ENCODE measurements at places on chromosomes 3 and 15.

GRCh38 chr15:88580532-88580931 lies 34.1 kb upstream of the DET1 start:
- DNase-seq, result no peak

- peak; percentile 19 for DNase-seq
Observed at GRCh38 chr3:49703443-49703927, 14.1 kb downstream of the RNF123 start.

DNA sequence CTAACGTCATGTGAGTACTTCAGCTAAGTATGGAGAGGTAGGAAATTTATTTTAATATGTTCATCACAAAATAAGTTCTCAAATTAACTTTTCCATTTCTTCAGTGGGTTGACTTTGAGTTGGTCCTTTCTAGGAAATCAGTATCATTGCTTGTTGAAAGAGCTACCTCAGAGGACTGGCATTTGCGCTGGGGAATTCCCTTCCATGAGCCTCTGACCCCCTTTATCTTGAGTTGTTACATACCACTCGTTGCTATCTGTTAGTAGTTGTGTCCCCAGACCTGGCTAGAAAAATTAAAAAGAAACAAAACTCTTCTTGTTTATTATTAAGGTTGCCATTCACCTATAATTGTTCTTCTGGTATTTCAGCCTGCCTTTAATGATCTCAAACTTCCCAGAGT lies 96.8 kb upstream of the ROBO2 start:
- DNase-seq, result no peak

DNA sequence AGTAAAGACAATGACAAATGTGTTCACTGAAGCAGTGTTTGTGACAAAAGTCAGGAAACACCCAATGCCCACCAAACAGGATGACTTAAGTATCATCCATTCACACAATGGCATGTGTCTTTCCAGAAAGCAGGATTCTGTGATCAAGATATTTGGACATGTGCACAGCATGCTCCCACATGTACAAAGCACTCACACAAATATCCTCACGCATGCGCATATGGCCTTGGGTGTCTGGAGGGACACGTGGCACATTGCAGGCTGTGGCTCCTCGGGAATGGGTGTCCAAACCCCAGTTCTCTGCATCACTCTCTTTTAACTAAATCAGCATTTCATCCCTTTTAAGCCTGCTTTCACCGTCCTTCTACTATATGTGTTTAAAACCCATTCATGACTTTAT lies 130.5 kb downstream of the KLF13 start:
- no peak for DNase-seq

DNA sequence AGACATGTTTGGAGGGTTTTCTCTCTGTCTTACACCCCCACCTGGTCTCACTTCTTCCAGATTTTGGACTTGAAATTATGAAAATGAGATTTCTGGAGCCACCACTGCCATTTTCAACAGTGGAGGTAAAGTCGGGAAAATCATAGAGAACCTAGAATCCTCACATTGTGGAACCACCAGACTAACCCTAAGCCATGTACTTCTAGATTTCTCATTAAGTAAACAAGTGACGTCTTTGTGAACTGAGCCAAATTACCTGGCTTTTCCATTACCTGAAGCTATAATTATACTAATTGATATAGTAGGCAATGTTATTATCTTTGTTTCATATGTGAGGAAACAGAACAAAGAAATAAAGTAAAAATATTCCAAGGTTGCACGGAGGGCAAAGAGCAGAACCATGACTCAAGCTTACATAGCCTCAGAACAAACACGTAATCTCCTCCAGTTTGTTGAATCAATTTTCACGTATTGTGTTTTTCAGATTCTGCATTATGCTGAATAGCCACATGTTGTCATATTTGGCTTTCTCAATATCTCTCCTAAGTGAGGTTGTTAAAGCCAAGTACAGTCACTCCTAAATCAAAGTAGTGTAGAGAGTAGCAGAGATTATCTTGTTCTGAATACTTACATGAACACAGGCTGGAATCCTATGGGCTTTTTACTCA lies 101.3 kb upstream of the CMC1 start:
- DNase-seq, result no peak

DNA sequence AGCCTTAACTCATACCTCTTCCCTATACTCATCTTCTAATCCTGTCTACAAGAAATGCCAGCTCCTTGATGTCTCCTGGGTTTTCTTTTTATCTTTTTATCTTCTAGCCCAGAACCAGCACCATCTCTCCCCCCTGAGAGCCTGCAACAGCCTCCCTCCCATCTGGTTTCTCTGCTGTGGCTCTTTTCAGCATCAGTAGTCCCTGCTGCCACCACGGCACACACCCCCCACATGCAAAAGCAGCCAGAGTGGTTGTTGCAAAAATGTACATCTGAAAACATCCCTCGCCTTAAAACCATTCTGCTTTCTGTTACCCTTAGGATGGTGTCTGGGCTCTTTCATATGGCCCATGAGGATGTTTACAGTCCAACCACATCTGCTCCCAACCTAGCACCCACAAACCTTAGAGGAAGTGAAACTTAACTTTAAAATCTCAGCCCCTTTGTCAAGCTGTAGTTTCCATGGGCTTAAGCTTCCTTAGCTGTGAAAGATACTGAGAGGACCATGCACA lies 775 bp downstream of the TTC21A start:
- DNase-seq, result no peak

- no peak for DNase-seq
Observed at GRCh38 chr15:35505141-35505540, 40.8 kb downstream of the DPH6 start.

- no peak for DNase-seq
Observed at GRCh38 chr3:13745636-13746035, 134.2 kb downstream of the WNT7A start.

- no peak for DNase-seq
Observed at GRCh38 chr3:18098960-18099587, 326.1 kb downstream of the SATB1 start.

- peak; percentile 22 for DNase-seq
Observed at GRCh38 chr3:63354160-63354559, 76.1 kb downstream of the SYNPR start.

DNA sequence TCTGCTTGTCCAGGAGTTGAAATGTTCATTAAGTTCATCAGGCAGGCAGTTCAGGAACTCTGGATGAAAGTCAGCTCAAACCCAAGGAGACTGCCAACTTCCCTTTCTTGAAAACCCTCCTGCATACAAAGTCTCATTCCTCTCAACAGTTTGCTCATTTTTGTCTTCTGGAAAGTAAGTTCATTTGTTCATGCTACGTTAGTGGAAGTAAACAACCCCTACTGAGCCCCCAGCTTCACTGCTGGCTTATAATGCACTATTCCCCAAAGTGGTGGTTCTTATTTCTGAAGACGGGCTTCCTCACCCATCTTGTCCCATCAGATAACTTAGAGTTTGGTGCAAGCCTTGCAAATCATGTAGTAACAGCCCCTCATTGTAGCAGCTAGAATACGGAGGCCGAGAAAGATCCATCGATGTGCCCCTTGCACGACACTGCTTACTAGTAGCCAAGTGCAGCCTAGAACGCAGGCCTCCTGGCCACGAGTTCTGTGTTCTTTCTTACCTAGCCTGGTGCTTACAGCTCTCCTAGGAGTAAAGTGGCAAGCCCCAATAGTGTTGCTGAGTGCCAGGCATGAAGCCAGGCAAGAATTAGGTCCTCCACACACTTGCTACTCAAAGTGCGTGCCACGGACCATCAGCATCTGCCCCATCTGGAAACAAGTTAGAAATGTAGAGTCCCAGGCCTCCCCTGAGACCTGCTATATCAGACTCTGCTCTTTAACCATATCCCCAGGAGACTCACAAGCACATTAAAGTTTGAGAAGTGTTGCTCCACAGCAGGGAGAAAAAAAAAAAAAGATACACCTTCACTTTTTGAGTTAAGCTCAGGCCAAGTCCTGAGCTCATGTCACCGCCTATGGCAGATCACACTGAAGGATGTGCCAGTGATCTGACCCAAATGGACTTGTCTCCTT lies 82.5 kb downstream of the RFTN1 start:
- no peak for DNase-seq

GRCh38 chr3:193829781-193830180 lies 236.8 kb downstream of the OPA1 start:
- peak; percentile 41 for DNase-seq

DNA sequence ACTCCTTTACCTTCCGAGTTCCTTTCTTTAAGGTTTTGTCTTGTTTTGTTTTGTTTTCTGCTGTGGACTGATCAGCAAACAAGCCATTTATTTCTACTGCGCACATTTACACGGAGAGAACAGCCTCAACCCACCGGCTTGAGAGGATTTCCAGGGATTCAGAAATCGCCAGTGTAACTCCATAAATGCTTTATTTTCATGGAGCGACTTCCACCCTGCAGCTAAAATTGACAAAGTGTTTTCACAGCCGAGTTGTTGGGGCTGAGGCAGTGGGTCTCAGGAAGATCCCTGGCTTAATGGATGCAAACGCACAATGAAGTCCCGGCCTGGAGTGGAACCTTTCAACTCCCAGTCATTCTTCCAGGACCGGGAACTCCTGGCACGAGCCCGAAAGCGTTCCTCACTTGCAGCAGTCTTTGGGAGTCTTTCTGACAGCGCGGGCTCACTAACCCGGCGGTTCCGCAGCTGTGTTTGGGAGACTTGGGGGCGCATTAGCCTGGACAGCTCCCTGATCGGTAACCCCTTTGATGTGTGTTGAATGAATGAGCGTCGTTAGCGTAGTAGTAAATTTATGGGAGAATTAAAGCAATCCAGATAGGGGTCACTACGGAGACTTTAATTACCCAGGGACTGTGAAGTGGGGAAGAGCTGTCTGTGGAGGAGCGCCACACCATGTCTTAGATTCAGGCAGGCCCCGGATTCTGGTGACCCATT lies 785 bp upstream of the MYRIP start:
- DNase-seq, result no peak

DNA sequence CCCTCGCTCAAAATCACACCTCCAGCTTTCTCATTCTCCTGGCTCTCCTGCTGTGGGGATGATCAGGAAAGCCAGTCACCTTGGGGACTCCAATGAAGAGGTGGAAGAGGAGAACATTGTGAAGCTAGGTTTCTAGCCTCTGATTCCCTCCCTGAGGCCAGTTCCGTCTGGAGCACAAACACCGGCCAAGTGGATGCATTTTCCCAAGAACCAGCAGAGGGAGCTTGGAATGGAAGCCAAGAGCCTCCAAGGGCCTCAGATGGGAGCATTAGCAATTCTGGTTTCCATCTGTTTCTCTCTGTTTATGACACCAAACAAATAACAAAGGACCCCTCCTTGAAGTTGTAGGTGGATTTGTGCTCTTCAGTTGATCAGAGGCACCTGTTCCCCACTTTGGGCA lies 40.6 kb upstream of the NMNAT3 start:
- no peak for DNase-seq

- DNase-seq, result no peak
Observed at GRCh38 chr3:9137676-9138075, 111.8 kb downstream of the SRGAP3 start.

- DNase-seq, result no peak
Observed at GRCh38 chr3:78277220-78277619, 1237.3 kb downstream of the ROBO2 start.

DNA sequence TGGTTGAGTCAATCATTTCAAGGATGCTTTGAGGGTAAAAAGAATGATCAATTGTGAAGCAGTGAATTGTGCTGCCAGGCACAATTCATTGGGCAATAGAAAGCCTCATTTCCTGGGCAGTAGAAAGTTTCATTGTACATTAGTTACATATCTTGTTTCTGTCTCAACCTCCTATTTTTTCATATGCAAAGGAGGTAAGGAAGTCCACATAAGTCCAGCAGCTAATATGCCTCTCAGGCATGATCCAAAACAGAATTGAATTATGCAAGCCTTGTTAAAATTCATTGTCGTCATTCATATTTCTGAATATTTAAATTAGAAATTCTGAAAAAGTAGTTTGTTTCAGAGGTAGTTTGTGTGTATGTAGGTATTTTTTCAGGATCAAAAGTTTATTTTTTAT lies 65.8 kb downstream of the TFRC start:
- DNase-seq, result no peak

- DNase-seq, result peak; percentile 3
Observed at GRCh38 chr15:56052395-56053045, 59.1 kb upstream of the NEDD4 start.

DNA sequence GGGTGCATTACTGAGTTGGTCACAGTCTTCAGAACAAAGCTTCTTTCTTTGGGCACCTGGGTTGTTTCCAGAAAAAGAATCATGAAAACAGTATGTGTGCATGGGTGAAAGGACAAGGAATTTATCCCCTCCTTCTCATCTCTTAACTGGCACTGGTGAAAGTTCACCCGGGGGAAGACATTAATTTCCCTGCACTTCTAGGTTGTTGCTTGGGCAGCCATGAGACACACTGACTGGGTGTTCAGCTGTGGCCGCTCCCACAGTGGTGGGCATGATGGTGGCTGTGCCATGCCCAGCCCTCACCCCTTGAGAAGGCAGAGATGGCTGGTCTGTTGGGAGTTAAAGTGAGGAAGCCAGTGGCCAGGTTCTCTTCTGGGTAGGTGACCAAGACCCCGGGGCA lies 16.6 kb upstream of the KY start:
- DNase-seq, result no peak

DNA sequence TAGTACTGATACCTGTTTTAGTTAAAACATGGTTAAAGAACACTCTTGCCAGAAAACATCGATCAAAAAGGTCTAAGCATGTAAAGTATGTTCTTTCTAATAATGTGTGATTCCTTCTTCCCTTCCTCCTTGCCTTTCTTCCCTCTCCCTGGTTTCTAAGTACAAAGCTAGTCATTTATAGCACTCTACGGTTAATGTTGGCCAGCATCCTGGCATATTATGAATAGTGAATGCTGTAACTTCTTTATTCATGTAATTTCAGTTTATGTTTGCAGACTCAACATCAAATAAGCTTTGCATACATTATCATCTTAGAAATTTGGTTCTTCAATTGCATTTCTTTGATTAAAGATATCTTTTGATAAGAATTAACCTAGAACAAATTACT lies 27.1 kb downstream of the P2RY12 start:
- DNase-seq, result no peak

DNA sequence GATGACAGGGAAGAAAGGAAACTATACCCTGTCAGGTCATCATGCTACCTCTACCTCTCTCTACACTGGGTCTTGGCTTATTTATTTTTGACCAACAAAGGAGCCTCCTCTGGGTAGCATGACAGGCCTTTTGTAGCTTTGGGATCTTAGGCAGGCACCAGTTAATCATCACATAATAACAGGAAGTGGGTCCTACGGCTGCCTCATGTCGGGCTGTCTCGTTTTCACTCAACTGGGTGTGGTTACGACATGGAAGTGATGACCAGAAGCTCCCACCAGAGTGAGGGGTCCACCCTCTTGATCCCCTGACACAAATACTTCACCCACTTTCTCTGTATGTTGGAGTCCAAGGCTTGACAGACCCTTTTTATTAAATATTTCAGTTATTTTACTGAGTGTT lies 105.3 kb downstream of the CD47 start:
- no peak for DNase-seq

- no peak for DNase-seq
Observed at GRCh38 chr15:87761736-87762509, 494.6 kb downstream of the NTRK3 start.

- no peak for DNase-seq
Observed at GRCh38 chr3:53705774-53706173, 140.4 kb downstream of the CHDH start.

GRCh38 chr15:86620157-86620556 lies 540.5 kb downstream of the AGBL1 start:
- no peak for DNase-seq

GRCh38 chr15:20340931-20341661 lies 200.5 kb downstream of the GOLGA6L6 start:
- DNase-seq, result no peak

- DNase-seq, result no peak
Observed at GRCh38 chr3:52494886-52495495, at the start of gene STAB1. Gene STAB1 (plus strand): TSS chr3:52495338. CDS start chr3:52495414, 76 bp downstream.

- DNase-seq, result no peak
Observed at GRCh38 chr3:111961461-111962164, 17.2 kb upstream of the ABHD10 start.

- DNase-seq, result no peak
Observed at GRCh38 chr3:89682556-89682955, 575.1 kb downstream of the EPHA3 start.

Data from NCI-H345 (cell line).